ENCODE measurements at places on chromosomes 2 and 18. TPM values are rescaled to one million over a fixed set of nuclear protein-coding genes. Genes with fewer than 3 reads are reported as not detected.

- DNase-seq = no peak
Observed at GRCh38 chr2:41033127-41033526, 581.2 kb upstream of the SLC8A1 start.

GRCh38 chr2:136362676-136363390 lies 244.9 kb upstream of the CXCR4 start:
- DNase-seq = no peak

- no peak for DNase-seq
Observed at GRCh38 chr2:106111882-106112571, 82.1 kb downstream of the UXS1 start.

Gene TMEFF2
- polyA plus RNA-seq = 24.2 TPM

GRCh38 chr2:134146161-134146560 lies 107.7 kb upstream of the MGAT5 start:
- DNase-seq = no peak

DNA sequence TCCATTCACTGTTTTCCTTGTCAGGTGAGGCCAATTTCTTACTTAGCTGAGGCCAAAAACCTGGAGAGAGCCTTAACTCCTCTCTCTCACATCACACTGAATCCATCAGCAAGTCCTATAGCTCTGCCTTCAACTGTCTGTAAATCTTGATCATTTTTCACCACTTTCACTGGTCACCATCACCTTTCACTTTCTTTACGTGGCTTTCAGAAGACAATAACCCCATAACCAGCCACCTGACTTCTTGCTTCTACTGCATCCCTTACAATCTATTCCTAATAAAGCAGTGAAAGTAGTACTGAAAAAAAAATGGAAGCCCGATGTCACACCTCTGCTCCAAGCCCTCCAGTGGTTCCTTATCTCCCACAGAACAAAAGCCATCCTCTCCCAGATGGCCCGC lies 7.7 kb downstream of the LOXL3 start:
- no peak for DNase-seq

DNA sequence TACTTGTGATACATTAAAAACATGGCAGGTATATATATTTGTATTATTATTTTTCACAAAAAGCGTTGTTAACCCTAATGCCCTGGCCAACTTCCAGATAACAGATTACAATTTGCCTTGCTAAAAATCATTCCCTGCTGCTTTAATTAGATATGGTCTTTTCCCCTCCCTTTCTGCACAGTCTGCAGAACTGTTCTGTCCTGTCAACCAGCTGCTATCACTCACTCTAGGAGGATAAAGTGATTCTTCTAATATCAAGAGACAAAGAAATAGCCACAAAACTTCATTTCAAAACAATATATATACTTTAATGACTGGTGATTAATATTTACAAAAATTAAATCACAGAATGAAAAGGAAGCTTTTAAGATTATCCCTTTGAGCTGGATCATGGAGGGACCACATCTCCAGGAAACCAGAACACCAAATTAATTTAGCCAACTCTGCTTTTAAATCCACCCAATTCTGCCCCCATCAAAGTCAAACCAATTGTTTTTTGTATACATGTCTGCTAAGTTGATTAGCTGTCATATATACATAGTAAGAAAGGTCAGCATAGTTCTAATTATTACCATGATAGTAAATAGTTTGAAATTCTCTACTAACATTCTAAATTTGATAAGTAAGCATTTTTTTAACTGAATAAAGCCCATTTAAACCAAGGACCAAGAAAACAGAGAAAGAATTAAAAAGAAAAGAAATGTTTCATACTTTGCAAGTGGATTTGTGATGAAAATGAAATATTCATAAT lies 55.7 kb downstream of the RND3 start:
- DNase-seq = no peak

DNA sequence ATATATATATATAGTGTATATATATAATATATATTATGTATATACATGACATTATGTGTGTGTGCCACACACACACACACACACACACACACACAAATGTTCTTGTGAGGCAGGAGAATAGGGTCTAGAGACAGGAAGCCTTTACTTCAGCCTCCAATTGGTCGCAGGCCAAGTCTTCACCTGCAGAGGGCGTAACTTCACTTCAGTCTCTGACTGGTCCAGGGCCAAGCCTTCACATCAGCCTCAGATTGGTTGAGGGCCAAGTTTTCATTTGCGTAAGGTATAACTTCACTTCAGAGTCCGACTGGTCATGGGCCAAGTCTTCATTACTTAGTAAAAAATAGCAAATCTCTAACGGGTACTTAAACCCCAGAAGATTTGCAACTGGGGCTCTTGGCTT lies 13.2 kb upstream of the SS18 start:
- no peak for DNase-seq

Gene HOXD13
- polyA plus RNA-seq = not detected

GRCh38 chr18:35038881-35039491 lies 2.2 kb upstream of the MAPRE2 start:
- DNase-seq = no peak

Gene MDH1B
- 0.77 TPM for polyA plus RNA-seq

DNA sequence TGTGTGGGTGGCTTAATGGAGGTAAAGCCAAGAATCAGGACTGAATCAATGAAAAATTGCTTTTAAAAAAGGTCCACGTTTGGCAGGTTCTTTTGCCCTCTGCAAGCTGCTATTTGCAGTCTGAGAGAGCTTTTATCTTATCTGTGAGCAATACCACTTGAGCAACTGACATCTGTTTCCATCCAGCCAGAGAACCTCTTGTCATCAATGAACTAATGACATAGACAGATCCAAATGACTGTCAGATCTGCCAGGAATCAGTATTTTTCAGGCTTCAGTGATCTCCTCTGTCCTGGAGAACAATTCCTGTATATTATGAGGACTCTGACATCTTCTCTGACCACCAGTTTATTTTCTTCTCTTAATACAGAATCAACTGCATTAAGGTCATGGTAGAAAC lies 608.1 kb downstream of the LRP1B start:
- DNase-seq = no peak

DNA sequence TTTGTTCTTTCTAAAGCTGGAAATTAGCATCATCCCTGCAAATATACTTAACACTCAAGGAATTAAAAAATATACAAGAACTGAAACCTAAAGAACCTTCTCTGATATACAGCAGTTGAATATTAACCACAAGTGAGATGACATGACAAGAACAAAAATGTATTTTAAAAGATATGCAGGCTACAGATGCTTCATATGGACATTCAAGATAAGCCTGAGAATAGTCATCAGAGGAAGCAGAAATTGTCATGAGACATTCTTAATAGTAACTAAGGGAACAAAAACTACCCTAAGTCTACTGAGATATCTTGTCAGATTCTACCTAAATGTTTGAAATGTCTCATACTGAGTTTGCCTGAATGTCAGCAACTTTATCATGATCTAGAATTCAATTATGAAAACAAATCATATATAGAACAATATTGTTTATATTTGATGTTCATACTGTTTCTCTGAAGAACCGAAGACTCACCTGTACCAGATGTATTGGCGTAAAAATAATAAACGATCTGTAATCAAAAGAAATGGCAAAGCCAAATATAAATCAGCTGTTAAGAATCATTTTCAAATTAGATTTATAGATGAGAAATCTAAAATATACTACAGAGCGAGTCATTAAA lies 4.7 kb downstream of the NBAS start:
- no peak for DNase-seq

DNA sequence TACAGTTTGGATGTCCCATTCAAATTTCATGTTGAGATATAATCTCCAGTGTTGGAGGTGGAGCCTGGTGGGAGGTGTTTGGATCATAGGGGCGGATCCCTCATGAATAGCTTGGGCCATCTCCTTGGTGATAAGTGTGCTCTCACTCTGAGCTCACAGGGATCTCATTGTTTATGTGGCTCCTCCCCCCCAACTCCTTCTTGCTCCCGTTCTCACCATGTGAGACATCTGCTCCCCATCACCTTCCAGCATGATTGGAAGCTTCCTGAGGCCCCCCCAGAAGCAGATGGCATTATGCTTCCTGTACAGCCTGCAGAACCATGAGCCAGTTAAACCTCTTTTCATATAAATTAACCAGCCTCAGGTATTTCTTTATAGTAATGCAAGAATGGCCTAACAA lies 3.0 kb upstream of the INPP1 start:
- no peak for DNase-seq

DNA sequence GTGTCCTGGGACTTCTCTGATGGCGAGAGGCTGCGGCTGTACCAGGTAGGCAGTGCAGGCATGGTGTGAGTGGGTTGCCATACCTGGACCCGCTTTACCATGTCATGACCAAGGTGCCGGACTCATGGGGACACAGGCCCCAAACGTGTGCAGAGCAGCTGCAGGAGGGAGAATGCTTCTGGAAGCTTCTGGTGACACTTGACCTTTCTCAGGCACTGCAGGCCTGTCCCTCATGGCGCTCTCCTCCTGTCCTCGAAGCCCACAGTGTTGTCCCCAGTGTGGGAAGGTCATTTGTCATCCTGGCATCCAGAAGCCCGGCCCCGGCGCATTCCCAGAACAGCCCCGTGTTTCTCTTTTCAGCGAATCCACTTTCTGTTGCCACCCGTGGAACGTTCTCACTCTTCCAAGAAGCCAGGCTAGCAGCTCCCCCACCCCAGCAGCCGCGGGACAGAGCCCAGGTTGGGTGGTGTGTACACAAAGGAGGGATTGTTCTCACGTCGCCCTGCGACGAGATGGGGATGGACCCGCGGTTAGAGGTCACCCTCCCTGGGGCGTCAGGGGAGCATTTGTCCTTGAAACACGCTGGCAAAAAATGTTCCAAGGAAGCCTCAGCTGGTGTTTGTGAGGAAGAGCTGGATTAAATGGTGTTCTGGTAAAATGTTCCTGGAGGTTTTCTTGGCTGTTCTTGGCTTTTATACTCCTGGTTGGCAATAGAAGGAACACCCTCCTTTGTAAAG lies 43.7 kb downstream of the SH3BP4 start:
- DNase-seq = no peak

- DNase-seq = no peak
Observed at GRCh38 chr2:46387886-46388515, 90.8 kb downstream of the EPAS1 start.

DNA sequence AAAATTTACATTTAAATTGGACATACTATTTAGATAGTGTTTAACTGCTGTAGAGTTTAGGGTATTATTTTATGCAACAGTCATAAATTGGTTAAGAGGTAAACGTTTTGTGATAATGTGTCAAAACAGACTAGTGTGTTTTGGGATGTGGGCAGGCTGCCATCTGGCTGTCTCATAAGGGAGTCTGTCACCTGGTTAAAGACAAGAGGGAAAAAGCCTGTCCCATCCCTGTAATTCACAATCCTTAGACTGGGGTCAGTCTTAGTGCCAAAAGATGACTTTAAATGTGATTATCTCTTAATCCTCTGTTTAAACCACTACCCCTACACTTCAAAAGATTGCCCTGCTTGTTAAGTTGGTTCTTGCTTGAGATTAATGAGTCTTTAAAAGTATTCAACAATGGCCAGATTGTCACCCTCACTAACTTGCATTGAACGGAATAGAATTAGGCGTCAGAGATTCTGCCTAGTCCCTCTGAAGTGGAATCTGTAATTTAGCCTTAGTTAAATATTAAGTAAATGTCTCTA lies 59.2 kb downstream of the SGPP2 start:
- DNase-seq = no peak

- no peak for DNase-seq
Observed at GRCh38 chr2:199692489-199692888, 158.5 kb downstream of the FTCDNL1 start.

Gene AQP12A
- not detected for polyA plus RNA-seq

Gene OTX1
- polyA plus RNA-seq = not detected

DNA sequence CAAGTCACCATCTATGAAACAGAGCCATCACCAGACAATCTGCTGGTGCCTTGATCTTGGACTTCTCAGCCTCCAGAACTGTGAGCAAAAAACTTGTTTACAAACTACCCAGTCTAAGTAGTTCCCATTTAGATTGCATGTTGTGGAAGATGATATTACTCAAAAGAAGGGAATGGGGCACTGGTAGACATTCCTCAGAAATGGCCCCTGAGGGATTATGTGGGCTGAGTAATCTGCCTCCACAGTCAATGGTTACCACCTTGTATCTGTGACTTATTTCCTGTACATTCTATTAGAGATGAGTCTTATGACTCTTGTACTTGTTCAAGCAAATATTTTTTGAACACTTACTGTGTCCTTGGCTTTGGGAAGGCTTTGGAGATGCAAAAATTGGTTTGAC lies 160.4 kb downstream of the NUP35 start:
- no peak for DNase-seq

DNA sequence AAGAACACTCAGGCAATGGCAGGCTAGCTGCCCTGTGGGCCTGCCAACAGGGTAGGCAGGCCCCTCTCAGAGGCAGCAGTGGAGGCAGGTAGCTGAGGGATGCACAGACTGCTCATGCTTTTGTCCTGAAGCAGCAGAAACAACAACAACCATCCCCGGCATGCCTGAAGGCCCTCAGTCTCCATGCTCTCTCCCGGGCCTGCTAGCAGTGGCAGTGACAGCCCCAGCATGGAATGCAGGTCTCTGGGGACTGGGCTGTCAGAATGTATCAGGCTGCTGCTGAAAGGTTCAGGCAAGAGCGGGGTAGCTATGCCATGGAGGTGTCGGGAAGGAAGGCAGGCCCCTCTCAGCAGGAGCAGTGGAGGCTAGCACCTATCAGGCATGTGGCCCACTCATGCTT lies 209.8 kb downstream of the KCNJ3 start:
- no peak for DNase-seq

Gene MSGN1
- polyA plus RNA-seq = not detected

Gene SH2D6
- polyA plus RNA-seq = 0.27 TPM

Gene PARD6G
- polyA plus RNA-seq = 5.1 TPM

DNA sequence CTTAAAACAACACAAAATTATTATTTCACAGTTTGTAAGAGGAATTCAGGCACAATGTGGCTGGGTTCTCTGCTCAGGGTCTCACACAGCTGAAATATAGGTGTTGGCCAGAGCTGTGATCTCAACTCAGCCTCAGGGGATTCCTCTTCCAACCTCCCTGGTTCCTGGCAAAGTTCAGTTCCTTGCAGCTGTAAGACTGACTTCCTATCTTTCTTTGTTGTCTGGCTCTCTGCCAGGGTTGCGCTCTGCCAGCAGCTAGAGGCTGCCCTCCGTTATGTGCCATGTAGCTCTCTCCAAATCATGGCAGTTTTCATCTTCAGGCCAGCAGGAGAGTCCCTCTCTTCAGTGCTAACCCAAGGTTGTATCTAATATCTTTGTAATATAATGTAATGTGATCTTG lies 272.5 kb upstream of the KCNJ3 start:
- DNase-seq = no peak

GRCh38 chr2:219084791-219085190 lies 24.1 kb upstream of the IHH start:
- DNase-seq = no peak

Gene VIT
- polyA plus RNA-seq = 4.7 TPM

Gene FBXO48
- polyA plus RNA-seq = 1.8 TPM

Gene KYNU
- polyA plus RNA-seq = 0.60 TPM
